Smooth muscle cell of the pulmonary artery (primary cell): ENCODE measurements at places on chromosomes 7 and 10. TPM values are rescaled to one million over a fixed set of nuclear protein-coding genes. Genes with fewer than 3 reads are reported as not detected.

SCIN gene
- total RNA-seq: 0.23 and 1.2 TPM in 2 replicates

UCN3 gene
- not detected in 2 replicates for total RNA-seq

ASL gene
- 40.0 and 58.3 TPM in 2 replicates for total RNA-seq

H2BK1 gene
- not detected in 2 replicates for total RNA-seq

BLNK gene
- 0.07 TPM in 1 of 2 replicates, not detected in the other for total RNA-seq

DKK1 gene
- total RNA-seq: 134 and 633 TPM in 2 replicates

TRIM73 gene
- total RNA-seq: 1.3 and 1.6 TPM in 2 replicates

ADCY1 gene
- total RNA-seq: 0.03 and 0.26 TPM in 2 replicates

DRGX gene
- not detected in 2 replicates for total RNA-seq

PKD2L1 gene
- not detected in 2 replicates for total RNA-seq

CC2D2B gene
- total RNA-seq: 0.07 and 0.17 TPM in 2 replicates

SUN3 gene
- total RNA-seq: not detected in 2 replicates

CCL24 gene
- not detected in 2 replicates for total RNA-seq
